ENCODE measurements at places on chromosomes 1 and 21.

DNA sequence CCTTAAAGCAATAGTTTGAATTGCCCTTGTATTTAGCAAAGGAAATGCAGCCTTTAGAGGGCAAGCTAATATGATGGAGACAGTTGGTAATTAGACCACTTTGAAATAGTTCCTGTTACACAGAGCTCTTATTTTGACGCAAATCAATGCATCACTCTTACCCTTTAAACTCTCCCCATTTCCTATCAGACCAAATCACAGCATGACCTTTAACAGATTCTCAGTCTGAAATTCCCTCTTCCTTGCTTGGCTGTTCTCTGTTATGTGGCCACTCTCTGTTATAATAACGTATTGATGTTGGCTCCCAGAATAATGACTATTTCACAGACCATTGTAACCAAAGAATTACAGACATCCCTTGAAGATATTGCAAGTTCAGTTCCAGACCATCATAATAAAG, 66.9 kb upstream of the NGF start:
- no peak for DNase-seq

GRCh38 chr21:23008601-23009202, 2010.5 kb downstream of the NCAM2 start:
- DNase-seq = no peak

DNA sequence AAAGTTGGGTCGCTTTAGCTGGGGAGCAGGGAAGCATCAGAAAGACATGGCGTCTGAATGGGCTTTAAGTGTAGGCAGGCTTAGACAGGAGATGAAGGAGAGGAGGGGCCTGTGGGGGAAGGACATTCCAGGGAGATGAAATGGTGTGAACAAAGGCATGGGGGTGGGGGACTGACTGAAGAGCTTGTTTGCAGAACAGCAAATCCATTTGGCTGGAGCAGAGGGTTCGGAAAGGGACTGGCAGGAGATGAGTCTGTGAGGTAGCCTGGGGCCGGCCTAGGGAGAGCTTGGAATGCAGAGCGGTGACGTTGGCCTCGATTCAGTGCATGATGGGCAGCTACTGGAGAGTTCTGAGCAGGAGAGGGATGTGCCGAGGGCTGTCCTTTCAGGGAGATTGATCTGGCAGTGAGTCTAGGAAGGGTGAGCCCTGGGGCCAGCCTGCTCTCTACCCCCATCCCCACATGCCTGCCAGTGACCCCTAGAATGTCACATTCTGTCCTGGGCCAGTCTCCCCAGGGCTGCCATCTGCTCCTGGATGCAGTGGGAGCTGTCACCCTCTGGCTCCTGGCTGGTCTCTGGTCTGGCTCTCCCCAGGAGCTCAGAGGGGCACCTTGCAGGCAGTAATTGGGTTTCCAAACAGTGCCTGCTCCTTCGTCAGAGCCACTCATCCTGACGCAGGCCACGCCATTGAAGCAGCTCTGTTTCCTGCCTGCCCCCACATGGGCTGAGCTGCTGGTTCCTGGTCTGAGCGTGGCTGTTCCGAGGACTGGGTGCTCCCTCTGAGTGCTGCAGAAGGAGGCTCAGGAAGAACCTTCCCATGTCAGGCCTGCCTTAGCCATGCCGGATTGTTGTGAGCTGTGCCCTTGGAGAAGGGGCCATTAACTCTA, 22.3 kb upstream of the TMEM222 start:
- DNase-seq = peak; percentile 94

GRCh38 chr1:101843160-101843559, 153.6 kb downstream of the OLFM3 start:
- DNase-seq = no peak

GRCh38 chr1:77282187-77282865, 507 bp downstream of the AK5 start:
- DNase-seq = peak; percentile 35

DNA sequence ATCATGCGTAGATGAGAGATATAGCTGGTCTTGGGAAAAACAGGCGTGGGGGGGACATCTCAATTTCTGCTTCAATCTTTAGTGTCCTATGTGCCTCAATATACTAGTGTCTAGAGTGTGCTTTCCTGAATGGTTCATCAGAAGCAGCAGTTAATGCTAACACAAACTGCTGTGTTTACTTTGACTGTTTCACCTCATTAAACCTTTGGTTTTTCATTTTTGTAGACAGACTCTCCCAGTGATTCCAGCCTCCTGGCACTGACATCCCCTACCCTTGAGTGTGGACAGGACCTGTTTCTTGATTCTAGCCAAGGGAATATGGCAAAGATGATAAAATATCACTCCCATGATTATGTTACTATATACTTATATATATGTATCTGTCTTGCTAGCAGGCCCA, 37.6 kb downstream of the ZYG11A start:
- no peak for DNase-seq

- no peak for DNase-seq
Measured at GRCh38 chr1:89866568-89866967, 45.7 kb downstream of the LRRC8D start.

DNA sequence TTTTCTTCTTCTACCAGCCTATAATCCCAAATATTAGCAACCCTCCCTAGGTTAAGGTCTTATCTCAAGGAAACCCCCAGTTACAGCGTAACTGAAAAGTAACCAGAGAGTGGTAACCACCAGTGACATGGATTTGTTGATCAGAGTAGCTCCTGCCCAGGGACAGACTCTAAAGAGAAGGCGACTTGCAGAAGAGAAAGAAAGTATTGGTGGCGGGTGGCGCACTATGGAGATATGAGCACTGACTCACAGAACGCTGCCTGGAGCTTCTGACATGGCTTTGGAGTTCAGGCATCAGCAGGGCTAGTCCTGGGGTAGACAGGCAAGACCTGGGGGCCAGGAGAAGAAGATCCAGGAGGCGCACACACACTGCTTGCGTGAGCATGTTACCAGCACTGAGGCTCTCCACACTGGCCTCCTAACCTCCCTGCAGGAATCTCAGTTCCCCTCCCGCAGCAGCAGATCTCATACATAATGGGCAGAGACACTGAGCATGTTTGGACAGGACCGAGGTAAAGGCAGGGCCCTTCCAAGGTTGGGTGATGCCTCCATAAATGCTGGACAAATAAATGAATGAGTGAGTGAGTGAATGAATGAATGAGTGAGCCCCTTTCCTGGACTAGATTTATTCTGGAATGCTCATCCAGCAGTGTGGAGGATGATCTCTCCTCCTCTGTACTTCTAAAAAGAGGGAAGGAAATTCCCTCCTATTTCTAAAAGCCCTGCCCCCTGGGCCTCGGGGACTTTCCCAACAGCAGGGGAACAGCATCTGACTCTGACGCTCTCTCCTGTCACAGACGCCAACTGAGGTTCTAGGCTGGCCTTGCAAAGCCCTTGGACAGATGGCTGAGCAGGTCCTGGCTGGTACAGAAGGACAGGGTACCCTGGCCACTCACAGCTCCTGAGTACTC, 175.5 kb downstream of the CLIC6 start:
- no peak for DNase-seq

DNA sequence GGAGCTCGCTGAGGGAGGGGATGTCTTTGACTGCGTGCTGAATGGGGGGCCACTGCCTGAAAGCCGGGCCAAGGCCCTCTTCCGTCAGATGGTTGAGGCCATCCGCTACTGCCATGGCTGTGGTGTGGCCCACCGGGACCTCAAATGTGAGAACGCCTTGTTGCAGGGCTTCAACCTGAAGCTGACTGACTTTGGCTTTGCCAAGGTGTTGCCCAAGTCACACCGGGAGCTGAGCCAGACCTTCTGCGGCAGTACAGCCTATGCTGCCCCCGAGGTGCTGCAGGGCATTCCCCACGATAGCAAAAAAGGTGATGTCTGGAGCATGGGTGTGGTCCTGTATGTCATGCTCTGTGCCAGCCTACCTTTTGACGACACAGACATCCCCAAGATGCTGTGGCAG, 1.4 kb downstream of the TSSK3 start:
- no peak for DNase-seq

DNA sequence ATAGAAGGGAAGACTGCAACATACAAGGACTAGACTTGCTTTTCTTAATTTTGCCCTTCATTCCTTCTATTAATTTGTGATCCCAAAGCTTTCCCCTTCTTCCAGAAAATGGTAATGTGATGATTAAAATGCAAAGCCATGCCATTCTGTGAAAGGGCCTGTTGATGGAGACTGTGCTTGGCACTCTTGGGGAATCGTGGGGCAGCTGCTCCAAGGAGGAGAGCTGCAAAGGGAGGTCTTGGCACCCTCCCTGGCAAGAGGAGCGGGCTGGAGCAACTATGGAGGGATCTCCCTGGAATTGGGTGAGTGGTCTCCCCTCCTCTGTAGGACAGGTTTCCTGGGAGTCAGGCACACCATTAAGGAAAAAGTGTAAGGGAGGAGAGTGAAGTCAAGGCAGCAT, 16.6 kb downstream of the CACNA1S start:
- DNase-seq = no peak

DNA sequence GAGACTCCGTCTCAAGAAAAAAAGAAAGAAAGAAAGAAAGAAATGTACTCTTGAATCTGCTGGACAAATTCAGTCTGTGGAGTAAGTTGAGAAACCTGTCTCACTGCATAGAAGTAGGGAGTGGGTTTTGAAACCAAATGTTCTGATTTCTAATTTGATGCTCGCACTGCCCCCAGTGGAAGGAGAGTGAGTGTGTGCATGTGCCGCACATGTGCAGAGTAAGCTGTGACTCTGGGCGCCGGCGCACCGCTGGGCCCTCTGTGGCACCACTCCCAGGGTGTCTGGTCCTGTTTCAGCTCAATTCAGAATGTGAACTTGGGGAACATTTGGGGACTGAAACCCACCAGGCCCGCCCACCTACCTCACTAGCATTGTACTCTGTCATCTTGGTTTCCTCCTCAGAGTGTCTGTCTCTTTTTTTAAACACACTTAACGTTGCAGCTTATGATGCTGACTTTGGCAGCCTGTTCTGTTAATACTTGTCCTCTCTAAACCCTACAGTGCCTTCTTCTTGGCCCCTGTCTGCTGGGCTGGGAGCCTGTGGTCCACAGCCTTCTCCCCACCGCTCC, 104.6 kb downstream of the CACNA1E start:
- no peak for DNase-seq

DNA sequence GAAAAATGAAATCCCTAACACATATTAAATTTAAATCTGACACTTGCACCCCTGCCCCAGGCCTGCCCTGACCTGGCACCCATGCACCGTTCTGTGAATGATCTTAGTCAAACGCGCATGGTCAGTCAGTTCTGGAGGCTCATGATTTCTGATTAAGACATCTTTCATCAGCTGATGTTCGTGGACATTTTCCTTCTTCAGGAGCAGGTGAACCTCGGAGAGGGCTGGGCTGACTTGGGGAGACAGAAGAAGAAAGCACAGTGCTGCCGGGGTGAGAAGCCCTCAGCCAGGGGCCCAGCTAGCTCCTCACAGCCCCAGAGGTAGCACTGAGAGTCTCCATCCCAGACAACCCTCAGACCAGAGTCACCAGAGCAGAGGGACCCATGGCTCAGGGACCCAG, 134.5 kb upstream of the AJAP1 start:
- no peak for DNase-seq

DNA sequence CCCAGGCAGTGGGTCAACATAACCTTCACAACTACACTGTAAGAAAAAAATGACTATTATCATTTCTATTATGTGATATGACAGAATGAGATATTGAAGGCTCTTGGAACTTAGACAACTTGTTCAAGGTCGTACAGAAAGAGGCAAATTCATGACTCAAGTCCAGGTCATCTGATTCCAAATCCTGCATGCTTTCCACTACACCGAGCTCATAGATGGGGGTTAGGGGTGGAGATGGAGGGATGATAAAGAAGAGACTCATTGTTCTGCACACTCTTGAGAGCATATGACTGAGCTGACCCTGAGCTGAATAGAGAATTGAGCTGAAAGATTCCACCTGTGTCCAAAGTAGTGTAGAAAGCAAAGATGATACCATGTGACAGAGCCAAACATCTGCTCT, 2.8 kb downstream of the FCRL6 start:
- no peak for DNase-seq

DNA sequence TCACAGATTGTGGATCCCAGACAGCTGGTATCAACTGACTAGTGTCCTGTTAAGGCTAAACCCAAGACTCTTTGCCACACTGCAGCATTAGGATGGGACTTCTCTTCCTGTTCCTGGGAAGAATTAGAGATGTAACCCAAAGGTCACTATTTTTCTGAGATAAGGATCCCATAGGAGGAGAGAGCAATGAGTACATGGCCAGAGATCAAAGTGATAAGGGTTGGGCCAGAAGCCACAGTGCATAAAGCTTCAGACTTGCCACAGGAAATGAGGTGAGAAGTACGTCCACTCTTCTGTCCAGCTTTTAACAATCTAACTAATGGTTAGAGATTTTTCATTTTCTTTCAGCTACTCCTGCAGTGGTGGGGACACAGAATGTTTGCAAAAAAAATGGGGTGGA, at the start of gene HSD3B1:
Gene HSD3B1 (plus strand): TSS at position 270 of the 400 bp plus-strand sequence. CDS start 267 bp downstream, outside the sequence.
- DNase-seq = no peak

DNA sequence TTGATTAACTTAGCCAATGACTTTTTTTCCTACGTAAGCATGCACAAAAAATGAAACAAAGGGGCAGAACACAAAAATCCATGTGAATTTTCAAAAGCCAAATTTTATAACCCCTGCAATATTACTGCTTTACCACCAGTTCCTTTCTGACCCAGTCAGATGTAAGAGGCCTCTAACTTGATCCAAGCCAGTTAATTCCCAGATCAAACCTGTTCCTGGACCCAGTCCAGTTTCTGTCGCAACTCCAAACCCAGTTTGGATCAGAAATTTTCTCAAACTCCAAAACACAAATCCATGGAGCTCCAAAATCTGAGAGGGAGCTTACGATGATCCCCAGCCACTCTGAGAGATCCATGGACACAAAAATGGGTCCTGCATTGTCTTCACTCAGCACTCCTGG, 7.8 kb upstream of the ZYG11A start:
- no peak for DNase-seq

DNA sequence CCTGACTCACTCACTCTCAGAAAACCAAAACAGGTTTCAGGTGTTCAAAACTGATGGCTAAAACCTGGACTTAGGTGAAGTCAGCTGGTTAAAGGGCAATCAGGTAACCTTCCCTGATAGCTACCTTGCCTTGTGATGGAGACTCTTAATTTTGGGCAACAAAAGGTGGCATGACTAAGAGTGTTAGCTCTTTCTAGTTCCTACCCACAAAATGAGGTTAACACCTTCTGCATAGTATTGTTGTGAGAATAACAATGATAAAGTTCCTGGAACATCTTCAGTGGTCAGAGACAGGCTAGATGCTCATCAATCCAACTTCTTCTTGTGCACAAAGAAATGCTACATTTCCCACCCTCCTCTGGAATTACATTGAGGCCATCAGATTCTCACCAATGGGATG, 214.8 kb downstream of the ZNF648 start:
- DNase-seq = no peak

DNA sequence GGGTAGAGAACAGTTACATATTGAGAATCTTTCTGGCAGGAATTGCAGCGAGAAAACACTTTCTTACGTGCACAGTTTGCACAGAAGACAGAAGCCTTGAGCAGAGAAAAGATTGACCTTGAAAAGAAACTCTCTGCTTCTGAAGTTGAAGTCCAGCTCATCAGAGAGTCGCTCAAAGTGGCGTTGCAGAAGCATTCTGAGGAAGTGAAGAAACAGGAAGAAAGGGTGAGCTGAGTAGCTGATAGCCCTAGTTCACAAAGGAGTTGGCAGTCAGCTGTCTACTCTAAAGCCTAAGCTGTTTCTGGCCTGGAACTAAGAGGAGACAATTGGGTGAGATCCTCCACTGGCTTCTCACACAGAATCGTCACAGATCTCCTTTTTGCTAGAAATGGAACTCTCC, 20.3 kb upstream of the SH3BGRL3 start:
- no peak for DNase-seq

- no peak for DNase-seq
Measured at GRCh38 chr1:33358795-33359503, 38.1 kb upstream of the A3GALT2 start.
